Fibroblast of the conjunctiva (primary cell): ENCODE measurements at places on chromosomes 5 and 9.

DNA sequence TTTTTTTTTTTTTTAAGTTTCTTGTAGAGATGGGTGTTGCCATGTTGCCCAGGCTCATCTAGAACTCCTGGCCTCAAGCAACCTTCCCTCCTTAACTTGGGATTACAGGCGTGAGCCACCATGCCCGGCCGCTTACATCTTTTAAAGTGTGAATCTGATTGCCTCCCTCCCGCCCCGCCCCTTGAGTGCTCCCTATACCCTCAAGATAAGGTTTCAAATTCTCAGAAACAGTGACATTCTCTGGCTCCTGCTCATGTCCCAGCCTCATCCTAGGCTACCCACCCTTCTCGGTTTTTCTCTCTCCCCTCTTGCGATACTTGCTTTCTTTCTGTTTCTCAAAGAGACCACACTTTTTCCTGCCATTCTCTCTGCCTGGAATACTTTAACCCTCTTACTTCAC, 12.4 kb downstream of the MORN5 start:
- DNase-seq: no peak

DNA sequence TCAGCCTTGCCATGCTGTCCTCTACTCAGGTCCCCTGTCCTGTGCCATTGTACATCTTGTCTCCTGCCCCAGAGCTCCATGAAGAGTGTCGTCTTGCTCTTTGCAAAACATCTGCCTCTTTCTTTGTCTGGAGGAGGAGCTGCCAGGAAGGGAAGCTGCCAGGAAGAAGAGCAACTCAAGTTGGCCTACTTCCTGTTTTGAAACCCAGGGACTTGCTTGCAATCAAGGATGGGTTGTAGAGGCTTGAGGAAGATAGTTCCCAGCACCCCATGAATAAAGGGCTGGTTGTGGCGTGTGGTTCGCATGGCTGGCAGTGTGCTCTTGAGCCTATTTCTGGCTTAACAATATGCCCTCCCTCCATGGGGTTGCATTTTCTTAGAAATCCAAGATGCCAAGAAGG, 53.0 kb upstream of the CPEB4 start:
- DNase-seq: no peak

GRCh38 chr5:126046318-126046717, 376.9 kb upstream of the GRAMD2B start:
- no peak for DNase-seq

GRCh38 chr5:55171471-55171870, 1.5 kb downstream of the CDC20B start:
- DNase-seq: no peak

DNA sequence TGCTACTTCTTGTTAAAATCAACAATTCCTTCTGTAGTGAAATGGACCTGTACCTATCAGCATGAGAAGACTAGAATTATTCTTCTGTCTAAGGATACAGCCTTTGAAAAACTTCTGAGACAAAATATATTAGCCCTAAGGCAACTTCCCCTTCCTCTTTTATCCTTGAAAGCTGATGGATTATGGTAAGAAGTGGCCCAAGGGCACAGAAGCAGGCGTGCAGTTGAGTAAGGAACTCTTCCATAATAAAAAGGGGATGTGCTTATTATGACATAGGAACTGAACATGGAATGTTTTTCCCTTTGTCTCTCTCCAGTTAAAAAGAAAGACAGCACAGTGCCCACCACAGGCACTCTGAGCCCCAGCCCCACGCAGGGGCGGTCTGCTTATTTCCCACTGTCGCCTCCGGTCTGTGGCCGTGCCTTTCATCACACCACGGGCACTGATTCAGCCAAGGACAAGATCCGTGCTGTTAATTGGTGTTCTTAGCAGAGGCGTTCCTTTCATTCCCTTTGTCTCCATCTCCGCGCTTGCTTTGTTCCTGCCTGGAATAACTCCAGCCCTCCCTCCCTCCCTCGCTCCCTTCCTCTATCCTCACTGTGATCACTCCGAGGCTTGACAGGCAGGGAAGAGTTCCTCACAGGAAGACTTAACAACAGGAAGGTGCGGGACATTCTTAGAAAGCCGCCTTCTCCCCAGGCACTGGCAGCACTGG, 135.9 kb upstream of the OTULINL start:
- DNase-seq: no peak

GRCh38 chr5:39177631-39177964, 41.8 kb downstream of the FYB1 start:
- DNase-seq: no peak

- no peak for DNase-seq
These were observed 111.5 kb downstream of the MTREX start for GRCh38 chr5:55418994-55419968.

DNA sequence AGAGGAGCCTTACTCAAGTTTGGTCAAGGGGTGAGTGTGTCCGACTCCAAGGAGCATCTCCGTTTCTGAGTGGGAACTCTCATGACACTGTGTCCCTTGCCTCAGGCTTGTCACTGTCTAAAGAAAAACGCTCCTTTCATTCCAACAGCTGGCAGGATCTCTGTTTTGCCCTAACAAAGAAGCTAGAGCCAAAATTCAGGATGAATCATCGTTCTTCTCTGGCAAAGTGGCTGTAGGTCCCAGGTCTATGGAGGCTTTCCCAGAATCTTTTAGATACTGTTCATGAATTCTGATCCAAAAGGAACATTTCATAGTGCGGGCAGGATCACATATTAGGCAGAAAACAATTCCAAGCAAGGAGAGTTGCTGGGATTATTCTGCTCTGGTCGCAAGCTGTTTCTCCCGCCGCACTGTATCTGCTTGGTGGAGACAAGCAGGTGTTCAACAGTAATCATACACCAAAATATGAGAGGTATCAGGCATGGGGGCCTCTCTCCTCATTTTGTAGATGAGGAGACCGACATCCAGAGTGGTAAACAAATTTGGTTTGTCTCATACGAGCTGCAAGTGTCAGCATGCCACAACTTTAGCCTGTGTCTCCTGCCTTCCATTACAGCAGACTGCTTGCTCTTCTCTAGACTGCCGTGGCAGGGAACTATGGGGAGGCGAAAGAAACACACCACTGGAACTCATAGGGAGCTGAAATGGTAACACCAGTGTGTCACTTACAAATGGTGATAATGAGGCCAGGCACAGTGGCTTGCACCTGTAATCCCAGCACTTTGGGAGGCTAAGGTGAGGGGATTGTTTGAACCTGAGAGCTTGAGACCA, 72.6 kb downstream of the ENTREP1 start:
- no peak for DNase-seq

DNA sequence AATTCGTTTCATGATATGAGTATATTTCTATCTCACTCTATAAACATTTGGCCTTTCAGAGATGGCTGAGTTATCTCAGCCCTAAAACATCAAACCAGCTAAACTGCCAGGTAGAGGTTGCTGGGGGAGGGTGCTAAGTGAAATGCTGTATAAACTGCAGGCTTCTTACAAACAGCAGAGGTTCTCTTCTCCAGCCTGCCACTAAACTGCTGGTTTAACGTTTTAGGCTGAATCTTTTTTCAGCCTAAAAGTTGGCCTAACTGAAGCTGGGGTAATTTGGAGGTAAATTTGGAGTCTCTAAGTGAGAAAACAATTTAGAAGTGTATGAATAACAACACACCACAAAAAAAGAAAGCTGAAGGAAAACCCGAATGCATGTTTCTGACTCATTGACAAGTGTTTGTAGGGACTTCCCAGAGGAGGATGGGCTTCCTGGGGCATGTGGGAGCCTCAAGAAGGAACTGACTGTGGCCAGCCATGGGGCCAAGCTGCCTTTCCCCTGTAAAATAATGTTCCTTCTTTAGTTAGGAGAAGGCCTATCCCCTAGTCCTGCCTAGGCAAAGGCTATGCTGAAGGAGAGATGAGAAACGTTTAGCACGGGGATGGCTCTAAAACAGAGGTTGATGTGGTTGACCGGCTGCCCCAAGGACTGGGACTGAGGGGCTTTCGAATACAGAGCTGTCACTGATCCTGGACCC, 44.3 kb downstream of the SLC28A3 start:
- DNase-seq: no peak
